ENCODE measurements at places on chromosomes 3 and 15.

DNA sequence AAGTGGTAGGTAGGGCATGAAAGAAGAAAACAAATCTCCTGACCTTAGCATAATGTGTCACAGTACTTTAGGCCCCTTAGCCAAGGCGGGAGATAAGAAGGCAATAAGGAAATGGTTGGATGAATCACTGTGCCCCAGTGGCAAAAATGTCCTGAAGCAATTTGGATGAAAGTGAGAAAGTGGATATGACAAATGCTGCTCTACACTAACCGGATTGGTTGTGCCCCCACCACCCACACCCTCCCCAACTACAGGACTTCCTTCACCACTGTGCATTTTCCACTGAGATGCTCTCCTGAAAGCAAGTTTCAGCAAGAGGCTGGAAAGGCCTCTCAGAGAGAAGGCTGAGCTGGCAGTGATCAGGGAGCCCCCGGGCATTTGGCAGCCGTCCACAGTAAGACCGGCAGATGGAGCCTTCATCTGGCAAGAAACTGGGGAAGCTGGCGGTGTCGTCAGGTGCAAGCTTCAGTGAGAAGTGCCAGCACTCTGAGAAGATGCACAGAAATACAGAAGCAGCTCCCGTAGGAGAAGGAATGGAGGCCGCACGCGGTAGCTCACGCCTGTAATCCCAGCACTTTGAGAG, 63.8 kb downstream of the ATP1B3 start:
- peak; percentile 64 for DNase-seq

GRCh38 chr3:194439881-194440550, 41.0 kb upstream of the GP5 start:
- no peak for DNase-seq

GRCh38 chr3:138019281-138020069, 9.5 kb downstream of the CLDN18 start:
- DNase-seq, result no peak

DNA sequence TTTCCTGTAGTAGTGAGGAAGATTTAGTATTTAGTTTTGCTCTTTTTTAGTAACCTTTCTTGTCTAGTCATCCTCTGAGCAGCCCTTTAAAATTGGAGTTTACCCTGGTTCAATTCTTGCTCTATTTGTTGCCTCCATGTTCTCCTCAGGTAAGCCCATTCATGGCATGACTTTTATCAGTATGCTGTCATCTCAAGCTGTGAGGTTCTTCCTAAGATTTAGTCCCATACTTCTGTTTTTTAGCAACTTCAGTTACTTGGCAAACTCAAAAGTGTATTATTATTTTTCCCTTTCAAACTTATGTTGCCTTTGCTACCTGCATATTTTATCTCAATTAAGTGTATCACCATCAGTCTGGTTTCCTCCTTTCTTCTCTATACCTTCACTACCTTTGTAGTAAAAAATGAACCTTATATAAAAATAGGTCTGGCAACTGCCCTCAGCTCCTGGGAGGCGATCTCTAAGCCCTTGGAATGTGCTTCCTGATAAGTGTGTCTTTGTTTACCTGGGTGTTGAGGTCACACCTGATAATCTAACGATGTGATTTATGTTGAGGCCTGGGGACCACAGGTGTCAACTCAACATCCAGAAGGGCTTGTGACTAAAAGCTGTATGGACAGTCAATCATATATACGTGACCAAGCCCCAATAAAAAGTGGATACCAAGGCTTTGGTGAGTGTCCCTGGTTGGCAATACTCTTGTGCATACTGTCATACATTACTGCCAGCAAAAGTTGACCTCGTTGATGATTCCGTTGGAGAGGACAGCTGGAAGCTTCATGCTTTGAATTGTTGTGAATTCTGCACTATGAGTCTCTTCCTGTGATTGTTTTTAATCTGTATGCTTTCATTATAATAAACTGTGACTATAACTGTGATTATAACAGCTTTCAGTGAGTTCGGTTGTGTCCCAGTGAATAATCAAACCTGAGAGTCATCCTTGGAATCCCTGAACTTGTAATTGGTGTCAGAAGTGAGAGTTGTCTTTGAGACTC, 3.9 kb downstream of the NSUN3 start:
- no peak for DNase-seq

GRCh38 chr15:101126618-101127505, 125.0 kb downstream of the CHSY1 start:
- no peak for DNase-seq

DNA sequence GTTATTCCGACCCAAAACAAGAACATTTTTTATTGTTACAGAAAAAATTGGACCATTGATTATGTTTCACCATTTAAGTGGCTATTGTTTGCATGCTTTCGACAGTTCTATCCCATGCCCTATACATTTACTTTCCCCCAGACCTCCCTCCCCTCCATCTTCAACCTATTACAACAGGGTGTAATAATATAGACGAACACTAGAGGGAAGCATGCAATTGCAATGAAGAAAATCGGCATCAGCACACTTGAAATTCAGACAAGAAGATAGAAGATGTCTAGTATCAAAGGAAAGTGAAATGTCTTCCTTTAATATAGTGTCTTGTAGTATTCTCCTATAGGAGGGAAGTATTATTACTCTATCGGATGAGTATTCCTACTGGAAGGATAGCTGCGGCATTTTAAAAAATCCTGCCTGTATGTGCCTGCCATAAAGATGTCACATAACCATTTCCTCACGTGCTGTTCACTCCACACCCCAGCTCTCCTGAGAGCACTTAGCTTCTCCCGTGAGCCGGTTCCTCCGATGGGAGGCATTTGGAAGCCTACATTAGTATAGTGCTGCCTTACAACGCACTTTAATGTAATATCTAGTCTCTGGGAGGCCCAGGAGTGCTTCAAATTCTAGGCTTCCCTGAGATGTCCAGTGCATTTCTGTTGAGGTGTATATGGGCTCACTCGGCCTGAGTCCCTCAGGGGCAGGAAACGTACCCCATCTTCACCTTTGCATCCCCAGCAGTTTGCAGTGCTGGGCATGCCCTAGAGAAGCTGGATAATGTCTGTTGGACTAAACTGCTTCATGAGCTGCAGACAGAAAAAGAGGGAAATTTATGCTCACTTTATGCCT, 17.8 kb upstream of the ERICH6 start:
- DNase-seq, result peak; percentile 61

DNA sequence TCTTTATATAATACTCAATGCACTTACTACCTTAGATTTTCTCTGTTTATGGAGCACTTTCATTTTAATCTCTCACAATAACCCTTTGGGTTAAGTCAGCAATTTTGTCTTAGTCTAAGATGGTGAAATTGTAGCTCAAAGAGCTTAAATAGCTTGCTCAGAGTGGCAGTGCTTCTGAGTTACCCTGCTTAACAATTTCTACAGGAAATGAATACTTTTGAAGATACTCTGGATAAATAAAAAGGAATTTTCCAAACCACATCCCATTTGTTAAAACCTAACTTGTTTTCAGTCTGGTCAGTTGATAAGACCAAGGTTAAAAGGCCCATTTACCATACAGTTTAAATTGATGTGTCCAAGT, 37.2 kb downstream of the HMG20A start:
- DNase-seq, result no peak

DNA sequence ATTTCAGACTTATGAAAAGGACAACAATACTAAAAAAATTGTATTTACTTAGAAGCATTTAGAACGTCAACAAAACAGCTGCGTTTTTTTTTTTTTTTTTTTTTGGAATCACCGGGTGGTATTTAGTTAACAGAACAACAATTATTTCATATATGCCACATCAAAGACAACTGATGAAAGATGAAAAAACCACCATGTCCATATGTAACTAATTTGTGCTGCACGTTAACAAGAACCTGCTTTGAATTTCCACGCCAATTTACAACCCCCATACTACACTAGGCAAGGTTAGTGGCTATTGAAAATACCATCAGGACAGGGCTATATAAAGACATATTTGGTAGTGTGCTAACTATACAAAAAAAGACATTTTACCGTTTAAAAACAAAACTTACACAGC, 189.3 kb upstream of the ROBO1 start:
- no peak for DNase-seq

DNA sequence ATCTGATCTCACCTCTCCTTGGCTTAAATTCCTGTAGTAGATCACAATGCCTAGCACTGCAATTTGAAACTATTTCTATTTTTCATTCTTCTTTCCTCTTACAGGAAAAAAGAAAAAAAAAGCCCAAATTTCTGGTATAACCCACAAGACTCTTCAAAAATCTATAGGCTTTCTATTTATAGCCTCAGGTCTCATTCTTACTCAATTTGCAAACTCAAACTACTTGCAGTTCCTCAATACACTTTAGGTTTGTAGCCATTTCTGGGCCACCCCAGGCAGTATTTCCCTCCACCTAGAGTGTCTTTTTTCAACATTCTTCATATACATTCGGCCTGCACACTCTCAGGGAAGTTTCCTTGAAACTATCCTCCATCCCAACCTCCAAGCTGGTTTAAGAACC, 169.0 kb downstream of the TBC1D5 start:
- no peak for DNase-seq

- DNase-seq, result no peak
Observed at GRCh38 chr3:105885256-105885655, 16.4 kb upstream of the CBLB start.

GRCh38 chr3:111325160-111325718, 216.8 kb upstream of the CD96 start:
- DNase-seq, result no peak

GRCh38 chr3:45477041-45477725, 88.8 kb downstream of the LARS2 start:
- DNase-seq, result no peak

DNA sequence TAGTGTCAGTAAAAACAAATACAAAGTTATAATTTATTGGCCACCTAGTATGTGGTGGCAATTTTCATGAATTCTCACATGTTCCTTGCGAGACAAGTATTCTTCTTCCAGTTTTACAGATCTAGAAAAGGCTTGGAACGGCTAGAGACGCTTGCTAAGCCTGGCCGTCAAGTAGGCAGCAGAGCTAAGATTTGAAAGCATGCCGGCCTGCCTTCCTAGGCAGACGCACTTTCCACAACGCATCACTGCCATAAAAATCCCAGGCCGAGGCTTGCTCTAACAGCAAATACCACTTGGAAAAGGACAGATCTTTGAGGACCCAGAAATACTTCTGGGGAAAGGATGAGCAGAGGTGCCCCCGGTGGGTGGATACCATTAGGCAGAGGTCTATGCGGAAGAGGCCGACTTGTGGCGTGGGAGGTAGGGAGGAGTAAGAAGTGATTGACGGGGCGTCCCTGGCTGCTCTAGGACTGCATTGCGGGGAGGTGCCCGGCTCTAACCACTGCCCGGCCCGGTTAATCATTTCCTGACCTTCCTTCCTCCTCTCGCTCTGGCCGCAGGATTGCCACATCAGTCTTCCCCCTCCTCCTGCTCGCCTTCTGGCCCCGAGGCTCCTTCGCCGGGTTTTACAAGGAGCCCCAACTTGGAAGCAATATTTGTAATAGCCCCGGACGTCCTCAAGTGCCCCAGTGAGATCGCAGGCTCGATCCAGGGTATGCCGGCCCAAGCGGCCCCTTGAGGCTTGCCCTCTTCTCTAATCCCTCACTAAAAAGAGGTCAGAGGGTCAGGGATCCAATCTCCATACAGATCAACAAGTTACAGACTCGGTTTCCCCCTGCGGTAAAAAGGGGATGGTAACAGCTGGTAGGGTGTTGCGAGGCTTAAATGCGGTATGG, 1.3 kb upstream of the USP3 start:
- peak; percentile 96 for DNase-seq

GRCh38 chr3:159252274-159252673, 450.4 kb downstream of the MFSD1 start:
- DNase-seq, result no peak

DNA sequence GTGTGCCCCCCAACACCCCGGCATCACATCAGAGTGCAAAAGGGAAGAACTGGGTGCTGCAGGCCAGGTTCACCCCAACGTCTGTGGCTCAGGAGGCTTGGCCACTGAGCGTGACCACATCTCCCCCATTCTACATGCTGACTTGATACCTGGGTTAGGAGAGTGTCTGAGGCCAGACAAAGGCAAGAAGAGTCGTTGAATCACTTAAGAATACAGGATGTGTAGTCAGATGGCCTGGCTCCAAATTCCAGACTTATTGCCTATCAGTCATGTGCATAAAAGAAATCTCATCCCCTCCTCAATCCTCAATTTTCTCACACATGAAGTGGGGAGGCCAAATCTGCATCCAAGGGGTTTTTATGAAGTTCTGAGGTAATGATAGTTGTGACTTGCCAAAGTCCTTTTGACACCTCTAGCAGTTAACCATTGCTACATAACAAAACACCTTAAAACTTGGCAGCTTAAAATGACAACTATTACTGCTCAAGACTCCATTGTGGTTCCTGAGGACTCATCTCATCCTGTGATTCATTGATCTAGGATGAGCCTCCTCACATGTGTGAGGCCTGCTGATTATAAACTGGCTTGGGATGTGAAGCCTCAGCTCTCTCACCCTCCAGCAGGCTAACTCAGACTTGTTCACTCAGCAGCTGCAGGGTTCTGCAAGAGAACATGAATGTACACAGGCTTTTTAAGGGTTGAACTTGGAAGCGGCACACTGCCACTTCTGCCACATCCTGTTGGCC, 138.8 kb upstream of the TLE3 start:
- DNase-seq, result peak; percentile 6

DNA sequence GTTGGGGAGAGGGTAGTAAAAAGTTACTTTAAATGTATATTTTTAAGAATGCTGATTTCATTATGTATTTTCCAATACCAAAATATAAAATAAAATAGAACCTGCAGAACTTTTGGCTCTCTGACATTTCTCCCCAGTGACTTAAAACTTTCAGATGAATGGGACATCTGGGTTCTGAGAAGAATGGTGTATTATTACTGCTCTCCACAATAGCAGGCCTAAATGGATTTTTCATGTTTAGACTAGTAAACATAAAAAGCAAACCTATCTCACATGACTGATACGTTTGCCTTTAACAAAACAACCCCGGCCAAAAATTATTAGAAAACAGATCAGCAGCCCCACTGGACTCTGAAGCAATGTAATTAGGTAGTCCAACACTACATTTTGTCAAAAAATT, 73.8 kb downstream of the FHIT start:
- no peak for DNase-seq

DNA sequence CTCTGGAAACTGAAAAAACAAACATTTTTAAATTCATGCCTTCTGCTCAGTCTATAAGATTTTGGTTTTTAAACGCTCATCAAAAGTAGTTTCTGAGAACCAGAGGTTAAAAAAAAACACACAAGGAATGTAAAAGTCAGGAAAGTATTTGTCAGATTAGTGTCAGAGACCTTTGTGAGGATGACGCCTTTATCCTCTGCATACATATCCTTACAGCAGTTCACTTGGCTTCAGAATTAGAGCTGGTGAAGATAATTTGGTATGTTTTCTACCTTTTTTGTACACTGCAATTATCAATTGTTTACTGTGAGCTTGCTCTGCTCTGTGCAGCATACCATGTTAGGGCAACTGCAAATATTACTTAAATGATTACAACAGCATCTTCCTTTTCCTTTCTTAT, 8.3 kb downstream of the PRTG start:
- DNase-seq, result no peak

DNA sequence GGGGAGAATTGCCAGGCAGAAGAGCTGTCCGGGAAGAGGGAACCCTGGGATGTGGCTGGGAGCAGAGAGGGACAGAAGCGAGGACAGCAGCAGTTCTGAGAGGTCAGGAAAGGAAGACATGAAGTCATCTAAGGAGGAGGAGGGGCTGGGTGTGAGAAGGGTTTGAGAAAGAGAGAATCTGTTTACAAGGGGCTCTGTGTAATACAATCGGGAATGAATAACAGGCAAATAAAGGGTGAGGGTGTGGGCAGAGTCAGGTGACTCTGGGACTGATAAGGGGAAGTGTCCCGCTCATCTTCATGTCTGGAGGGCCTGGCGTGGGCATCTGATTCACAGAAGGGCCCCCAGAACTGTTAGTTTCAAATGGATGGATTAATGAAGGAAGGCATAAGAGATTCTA, 191.3 kb downstream of the XXYLT1 start:
- no peak for DNase-seq

GRCh38 chr3:58466899-58467563, 24.9 kb upstream of the KCTD6 start:
- no peak for DNase-seq
